ENCODE measurements at places on chromosomes 3 and 15.

GRCh38 chr3:184261854-184262763, 756 bp upstream of the CAMK2N2 start:
- DNase-seq = no peak

DNA sequence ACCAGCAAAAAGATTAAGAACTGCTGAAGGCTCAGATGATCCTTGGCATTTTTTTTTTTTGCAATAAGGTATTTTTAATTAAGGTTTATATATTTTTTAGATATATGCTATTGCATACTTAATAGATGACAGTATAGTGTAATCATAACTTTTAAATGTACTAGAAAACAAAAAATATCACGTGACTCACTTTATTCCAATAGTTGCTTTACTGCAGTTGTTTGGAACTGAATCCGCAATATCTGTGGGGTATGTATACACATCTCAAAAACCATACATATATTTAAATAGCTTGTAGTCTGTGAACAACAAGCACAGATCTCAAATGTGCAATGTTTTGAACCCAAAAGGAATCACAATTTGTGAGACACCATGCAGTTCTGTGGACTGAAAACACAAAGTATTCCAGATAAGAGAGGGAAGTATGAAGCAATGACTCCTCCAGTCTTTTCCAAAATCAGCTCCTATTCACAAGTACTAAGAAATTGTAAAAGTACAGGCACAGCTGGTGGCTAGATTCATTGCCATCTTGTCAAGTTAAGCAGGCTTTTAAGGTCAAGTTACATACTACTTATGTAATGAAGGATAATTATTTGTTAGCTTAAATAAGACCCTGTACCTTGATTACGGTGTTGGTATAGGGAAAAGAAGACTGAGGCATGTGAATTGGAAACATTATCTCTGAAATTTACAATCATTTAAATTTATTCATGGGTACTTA, 331.1 kb downstream of the TBC1D5 start:
- no peak for DNase-seq

GRCh38 chr15:85063522-85064079, 81.9 kb downstream of the PDE8A start:
- DNase-seq = no peak

DNA sequence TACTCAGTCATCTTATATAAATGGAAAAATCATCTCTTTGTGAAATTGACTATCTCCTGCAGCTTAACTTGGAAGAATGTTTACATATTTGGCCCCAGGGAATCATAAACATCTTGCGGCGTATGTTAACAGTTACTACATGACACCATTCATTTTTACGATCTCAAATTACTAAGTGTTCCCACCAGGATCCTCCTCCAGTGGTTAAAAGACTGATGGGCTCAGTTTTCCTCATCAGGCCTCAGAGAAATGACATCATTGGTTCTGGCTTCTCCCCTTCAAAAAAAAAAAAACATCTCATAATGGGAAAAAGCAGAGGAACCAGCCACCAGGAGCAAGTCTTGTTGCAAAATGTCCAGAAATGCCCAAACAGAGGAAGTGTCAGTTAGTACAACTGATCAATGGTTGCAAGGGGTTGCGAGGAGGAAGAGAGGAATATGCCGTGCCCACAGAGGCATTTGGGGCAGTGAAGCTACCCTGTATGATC, 70.5 kb upstream of the LIPC start:
- DNase-seq = peak; percentile 30

DNA sequence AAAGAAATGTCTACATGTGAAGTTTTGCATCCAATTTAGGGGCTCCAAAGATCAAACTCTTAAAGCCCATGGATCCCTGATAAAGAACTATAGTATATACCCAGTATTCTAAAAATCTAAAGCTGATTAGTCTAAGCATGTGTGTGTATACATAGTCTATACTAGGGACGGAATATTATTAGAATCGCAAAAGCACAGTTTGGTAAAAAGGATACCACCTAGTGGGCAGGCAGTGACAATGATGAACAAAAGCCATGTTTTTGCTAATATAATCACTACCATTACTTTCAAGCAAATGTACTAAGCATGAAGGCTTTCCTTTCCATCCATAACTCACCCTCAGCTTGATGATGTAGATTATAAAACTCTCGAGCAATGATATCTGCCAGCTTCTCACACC, 16.5 kb downstream of the POLQ start:
- DNase-seq = no peak

GRCh38 chr3:108486338-108486737, 24.1 kb downstream of the MYH15 start:
- DNase-seq = peak; percentile 62

DNA sequence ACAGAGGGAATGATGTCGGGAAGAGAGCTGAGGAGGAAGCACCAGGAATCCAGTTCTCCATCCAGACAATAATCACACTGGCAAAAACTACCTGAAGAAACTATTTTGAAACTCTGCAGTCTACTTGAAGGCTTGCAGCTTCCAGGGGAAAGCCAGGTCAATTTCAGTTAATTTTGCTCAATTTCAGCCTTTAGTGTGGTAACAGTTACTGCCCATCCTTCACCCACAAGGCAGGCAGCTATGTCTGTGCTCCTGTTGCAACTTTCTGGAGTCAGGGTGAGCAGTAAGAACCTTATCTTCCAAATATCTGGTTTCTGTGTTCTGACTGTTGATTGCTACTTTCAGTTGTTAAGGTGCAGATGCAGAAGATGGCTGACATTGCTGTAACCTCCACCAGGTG, 221.7 kb downstream of the ADAMTS17 start:
- DNase-seq = no peak

DNA sequence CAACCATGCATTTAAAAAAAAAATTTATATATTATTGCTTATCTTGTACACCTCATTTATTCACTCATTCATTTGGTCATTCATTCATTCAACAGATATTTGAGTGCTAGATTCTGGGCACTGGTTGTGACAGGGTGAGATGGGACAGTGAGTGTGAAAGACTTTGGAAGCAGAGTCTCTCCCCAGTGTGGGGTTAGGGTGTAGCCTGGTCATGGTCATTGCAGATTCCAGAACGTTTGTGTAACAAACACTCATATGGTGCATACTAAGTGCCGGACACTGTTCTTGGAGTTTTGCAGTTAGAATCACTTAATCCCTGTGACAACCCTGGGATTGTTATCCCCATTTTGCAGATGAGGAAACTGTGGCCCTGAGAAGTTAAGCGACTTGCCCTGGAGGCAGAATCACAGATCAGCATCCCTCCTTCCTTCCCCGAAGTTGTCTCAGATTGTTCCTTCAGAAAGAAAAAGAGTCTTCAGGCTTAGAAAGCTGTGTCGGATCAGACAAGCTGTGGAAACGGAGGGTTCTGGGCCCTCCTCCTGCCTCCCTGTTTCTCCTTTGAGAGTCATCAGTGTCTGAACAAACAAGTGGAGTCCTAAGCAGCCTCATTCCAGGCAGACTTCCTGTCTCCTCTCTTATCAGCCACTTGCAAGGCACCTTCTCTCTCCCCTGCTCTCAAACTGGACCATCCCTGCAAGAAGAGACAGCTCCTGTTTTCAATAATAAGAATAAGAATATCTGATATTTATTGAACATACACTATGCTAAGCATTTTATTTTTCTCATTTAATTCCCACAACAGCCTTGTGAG, 6.3 kb downstream of the LOXL1 start:
- DNase-seq = no peak

DNA sequence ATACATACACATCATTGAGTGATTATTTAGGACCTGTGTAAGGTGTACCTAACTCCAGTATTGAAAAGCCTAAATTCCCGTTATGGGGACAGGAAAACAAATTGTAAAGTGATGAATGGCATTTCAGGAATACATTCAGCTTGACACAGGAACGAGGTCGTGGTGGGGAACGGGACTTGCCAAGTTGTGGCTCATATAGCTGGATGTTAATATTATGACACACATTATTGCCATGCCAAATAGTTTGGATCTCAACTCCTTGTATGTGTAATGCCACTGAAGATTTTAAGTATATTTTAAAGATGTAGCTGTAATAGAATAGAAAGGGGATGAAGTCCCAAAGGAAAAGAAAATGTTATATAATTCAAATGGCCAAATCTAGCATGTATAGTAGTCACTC, 227.2 kb upstream of the GOLIM4 start:
- no peak for DNase-seq

All from pons (tissue), 1 donor.